ENCODE measurements at places on chromosomes 6 and 20.

GRCh38 chr20:10848810-10849370 is 175.1 kb upstream of the JAG1 start:
- peak; percentile 57 for DNase-seq

GRCh38 chr6:106666282-106667021 is 37.1 kb downstream of the QRSL1 start:
- DNase-seq, result no peak

GRCh38 chr20:25508083-25508770 is 77.1 kb downstream of the NINL start:
- peak; percentile 45 for DNase-seq

DNA sequence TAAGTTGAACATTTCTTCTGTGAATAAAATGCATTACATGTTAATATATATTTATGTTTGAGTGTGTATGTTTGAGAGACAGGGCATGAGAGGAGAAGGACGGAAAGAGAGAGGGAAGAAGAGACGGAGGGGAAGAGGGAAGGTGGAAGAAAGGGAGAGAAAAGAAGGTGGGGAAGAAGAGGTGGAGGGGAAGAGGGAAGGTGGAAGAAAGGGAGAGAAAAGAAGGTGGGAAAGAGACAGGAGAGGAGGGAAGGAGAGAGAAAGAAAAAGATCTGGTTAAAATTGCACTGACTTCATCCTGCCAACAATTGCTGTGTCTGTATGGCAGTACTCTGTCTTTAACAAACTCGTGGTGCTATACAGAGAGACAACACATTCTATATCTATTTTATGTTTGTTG is 29.0 kb downstream of the FAM83B start:
- no peak for DNase-seq

DNA sequence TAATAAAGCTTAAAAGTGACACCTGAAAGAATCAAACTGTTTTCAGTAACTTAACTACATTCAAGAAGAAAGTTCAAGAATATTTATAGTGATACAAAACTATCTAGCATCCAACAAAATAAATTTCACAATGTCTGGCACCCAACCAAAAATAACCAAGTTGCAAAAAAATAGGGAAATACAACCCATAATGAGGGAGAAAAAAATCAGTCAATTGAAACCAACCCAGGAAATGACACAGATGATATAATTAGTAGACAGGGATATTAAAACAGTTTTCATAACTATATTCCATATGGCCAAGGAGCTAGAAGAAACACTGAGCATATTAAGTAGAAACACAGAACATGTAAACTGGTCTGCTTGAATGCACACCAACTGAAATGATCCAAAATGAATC is 120.2 kb upstream of the BEND3 start:
- no peak for DNase-seq

- no peak for DNase-seq
Observed at GRCh38 chr20:53028337-53029007, 56.3 kb downstream of the TSHZ2 start.

DNA sequence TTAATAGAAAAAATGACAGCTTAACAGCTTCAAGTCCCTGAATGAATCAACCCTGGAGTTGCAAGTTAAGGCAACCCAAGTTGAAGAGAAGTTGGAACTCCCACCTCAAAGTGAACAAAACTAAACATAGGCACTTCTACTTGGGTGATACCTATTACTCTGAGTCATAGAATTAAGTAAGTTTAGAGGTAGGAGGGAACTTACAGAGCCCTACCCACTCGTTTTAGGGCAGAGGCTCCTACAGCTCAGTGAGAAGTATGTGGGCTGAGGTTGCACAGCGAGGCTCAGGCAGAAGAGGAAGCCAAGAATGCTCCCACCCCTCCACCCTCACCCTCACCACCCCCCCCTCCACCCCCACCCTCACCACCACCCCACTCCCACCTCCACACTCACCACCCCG is 42.2 kb downstream of the NFATC2 start:
- DNase-seq, result no peak

- DNase-seq, result no peak
Observed at GRCh38 chr6:36414481-36414880, 27.0 kb upstream of the ETV7 start.

DNA sequence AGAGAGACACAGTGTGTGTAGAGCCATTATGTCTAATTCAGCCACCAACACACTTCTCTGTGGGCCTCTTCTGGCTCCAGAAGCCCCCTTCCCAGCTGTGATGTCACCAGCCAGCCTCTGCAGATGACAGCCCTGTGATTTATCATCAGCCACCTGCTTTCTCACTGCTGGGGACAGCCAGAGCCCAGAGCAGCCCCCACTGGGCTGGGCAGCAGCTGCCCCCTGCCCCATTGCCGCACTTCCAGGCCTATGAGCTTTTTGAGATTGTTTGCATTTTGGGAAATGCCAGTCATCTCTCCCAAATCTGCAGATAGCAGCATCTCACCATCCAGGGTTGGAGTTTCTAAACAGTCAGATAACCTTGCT is 21.9 kb upstream of the STX16 start:
- no peak for DNase-seq

DNA sequence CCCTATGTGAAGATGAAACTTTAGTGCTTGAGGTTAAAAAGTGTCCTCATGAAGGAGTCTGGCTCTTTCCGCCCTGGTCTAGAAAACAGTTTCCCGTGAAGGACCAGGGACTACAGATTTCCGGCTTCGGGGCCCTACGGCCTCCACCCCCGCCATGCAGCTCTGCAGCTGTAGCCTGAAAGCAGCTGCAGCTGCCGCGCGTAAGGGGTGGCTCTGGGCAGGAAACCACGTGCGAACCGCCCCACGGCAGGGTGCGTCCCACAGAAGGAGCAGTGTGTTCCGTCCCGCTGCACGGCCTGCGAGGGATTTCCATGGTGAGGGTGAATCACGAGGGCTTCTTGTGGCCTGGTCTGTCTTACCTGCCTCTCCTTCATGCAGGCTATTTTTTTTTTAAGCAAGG is 117.0 kb downstream of the ERMARD start:
- no peak for DNase-seq

- no peak for DNase-seq
Observed at GRCh38 chr20:59777331-59777725, 156.1 kb downstream of the SYCP2 start.
